Stimulated activated CD4-positive, alpha-beta T cell treated with anti-CD3 and anti-CD28 coated beads, TNF-alpha, amount 100 ng/mL, for 48 hours (primary cell): ENCODE measurements at places on chromosomes 6 and 20.

GRCh38 chr6:43302126-43302525 lies 4.1 kb downstream of the SLC22A7 start:
- DNase-seq: no peak

DNA sequence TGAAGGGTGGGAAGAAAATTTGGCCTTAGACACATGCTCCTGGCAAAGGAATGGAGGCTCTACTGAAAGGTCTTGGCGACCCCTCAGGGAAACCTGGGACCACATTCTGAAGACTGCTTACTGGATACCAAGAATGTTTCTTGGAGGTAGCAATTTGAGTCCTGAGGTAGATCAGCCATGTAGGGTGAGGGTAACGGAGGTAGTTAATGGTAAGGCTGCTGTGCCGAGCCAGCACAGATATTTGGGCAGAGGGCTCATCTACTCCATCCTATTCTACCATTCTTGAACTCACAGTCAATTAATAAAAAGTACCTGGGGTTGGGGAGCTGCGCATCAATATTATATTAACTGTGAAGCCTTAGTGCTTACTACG lies 401 bp upstream of the PHF3 start:
- DNase-seq: no peak

DNA sequence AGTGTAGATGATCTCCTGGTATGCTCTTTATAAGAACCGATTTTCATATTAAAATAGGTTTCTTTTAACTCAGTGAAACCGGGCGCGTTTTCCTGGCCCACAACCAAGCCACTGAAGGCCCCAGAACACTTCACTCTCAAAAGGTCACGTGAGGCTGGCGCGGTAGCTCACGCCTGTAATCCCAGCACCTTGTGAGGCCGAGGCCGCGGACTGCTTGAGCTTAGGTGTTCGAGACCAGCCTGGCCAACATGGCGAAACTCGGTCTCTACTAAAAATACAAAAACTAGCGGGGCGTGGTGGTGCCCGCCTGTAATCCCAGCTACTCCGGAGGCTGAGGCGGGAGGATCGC lies 402 bp upstream of the TAF8 start:
- DNase-seq: no peak

- DNase-seq: no peak
Observed at GRCh38 chr20:21821358-21821757, 115.9 kb downstream of the PAX1 start.

GRCh38 chr20:9072861-9073500 lies 4.1 kb downstream of the PLCB4 start:
- DNase-seq: no peak

DNA sequence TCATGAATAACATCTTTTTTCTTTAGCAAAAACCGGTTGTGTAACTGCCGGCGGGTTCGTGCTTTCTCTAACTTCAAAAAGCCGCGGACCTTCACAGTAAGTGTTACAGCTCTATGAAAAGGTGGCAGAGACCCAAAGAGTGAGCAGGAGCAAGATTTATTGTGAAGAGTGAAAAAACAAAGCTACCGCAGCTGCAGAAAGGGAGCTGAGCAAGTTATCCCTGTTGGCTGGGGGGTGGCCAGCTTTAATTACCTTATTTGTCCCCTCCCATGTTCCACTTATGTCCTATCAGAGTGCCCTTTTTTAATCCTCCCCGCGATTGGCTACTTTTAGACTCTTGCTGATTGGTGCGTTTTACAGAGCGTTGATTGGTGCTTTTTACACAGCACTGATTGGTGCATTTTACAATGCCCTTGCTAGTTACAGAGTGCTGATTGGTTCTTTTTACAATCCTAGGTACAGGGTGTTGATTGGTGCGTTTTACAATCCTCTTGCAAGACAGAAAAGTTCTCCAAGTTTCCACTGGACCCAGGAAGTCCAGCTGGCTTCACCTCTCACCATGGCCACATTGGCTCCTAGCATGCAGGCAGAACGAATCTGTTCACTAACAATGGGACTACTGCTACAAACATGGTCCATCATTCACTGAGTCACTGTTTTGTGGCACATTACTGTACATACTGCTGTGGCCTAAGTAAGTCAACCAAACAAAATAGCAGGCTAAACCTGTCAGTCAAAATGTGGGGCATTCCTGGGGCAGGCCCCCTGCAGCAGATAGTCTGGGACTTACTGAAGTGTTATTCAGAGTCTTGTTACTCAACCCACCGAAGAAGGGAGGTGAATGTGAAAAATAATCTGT lies 52.8 kb downstream of the MYLIP start:
- no peak for DNase-seq

GRCh38 chr6:24823185-24823584 lies 24.5 kb upstream of the ARMH2 start:
- DNase-seq: no peak

- no peak for DNase-seq
Observed at GRCh38 chr20:62804021-62804626, 511 bp upstream of the OGFR start.

GRCh38 chr6:10598084-10598960 lies 77.2 kb downstream of the GCNT2 start:
- no peak for DNase-seq
